Fibroblast of lung (primary cell): ENCODE measurements at places on chromosomes 4 and X.
A peak's percentile ranks its signal among the peaks of the same experiment; 100 is the strongest.

GRCh38 chr4:186347743-186348142 lies 81.8 kb downstream of the F11 start:
- DNase-seq, result no peak

DNA sequence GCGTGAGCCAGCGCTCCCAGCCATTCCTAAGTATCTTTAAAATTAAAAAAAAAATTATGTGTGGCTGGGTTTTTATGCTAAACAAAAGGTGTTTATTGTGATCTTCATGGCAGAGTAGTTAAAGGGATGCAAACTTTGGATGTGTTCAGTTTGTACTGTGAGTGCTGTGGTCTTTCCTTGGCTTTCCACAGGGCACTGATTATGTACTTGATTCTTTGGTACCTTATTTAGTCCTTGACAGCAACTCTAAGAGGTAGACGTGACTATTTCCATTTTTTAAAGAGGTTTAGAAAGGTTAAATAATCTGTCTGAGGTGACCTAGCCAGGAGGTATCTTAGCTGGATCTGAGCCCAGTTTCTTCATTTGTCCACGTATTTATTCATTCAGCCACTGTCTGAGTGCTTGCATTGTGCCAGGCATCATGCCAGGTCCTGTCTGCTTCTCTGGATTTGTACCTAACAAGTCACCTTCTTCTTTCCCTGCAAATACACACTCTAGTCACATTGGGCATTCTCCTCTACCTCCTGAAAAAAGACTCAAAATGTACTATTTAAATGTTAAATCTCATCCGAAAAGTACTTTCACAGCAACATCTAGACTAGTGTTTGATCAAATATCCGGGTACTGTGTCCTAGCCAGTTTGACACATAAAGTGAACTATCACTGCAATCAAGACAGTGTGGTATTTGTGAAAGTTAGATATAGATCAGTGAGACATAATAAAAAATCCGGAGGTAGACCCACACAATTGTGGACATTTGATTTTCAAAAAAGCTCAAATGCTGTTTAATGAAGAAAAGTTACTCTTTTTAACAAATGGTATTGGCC lies 31.5 kb downstream of the WWC2 start:
- no peak for DNase-seq

GRCh38 chrX:3271183-3271833 lies 75.1 kb downstream of the MXRA5 start:
- no peak for DNase-seq

DNA sequence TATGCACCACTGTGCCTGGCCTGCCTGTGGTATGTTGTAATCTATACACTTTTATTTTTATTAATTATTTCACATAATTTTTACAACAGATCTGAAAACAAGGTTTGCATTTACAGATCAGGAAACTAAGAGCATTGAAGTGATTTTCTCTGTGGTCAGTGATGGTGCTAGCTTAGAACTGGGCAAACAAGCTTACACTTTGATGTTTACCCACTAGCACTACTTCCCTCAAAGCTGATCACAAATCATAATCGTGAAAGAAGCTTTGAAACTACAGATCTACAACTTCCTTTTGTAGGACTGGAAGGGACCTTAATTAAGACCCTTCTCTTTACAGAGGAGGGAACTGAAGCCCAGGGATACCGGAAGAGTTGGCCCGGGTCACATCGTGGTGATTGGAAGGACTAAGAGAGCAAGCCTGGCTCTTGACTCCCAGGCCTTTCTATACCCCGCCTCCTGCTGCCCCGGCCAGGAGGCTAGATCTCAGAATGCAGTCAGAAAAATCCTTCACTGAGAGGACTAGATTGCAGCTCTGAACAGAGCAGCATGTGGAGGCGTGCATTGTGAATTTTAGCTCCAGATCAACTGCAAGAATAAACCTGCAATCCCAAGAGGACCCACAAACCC lies 93.7 kb upstream of the ZNF827 start:
- DNase-seq, result no peak

DNA sequence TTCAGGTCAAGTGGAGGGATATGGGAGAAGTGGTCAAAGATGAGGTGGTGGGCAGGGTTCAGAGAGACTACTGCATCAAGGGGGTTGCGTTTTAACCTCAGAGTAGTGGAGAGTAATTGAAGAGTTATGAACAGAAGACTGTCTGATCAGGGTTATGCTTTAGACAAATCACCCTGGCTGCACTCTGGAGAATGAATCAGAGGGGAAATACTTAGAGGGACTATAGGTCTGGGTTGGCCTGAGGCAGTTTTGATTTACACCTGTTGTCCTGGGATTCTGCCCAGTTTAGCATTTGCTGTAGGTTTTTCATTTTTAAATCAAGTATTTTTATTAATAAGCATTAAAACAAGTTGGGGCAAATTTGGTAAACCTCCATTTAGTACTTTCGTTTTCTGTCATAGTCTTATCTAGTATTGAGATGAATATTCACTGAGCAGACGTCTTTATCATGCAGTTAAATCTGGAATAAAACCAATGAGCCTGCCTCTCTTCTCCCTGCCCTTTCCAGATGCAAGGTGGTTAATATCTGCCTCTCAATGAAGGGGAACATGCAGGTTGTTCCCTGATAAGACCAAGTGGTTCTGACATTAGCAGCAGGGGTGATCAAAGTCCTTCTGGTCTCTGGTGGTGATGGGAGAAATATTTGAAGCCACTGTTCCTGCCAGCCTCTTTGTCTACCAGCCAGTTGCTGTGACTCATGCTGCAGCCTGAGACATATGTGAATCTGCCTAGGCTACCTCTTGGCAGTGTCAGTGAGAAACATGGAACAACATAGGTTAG lies 116.0 kb upstream of the RPS6KA3 start:
- DNase-seq, result no peak

DNA sequence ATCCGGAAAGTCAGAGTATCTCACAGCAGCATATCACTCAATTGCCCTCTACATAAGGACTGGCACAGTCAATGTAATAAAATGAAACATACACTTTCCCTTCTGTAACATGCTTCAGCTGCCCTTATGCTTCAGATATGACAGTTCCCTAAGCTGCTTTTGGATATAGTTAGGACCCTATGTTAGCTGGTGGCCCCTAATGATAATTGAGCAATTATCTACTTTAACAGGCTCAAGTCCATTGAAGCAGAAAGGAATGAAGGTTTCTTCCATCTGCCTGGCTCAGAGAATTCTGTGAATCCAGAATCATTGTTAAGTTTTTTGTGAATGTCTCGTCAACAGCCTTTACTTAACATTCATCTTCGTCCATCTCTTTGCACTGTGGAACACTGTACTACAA lies 951.2 kb upstream of the DIAPH2 start:
- no peak for DNase-seq

DNA sequence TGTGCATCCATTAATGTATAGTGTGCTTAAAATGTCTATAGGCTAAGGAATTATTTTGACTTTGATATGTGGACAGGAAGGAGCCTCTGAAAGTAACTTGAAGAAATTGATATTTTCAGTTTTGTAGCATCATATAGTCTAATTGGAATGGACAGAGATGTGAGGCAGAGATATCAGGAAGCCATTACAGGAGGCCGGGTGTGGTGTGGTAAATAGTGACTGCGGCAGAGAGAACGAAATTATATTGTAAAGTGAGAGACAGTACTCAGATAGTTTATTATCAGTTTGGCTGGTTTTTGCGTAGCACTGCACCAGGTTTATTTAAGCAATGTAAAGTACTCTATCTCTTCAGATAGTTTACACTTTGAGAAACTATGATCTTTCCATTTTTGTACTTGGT lies 98.5 kb downstream of the RAP1GDS1 start:
- DNase-seq, result no peak

GRCh38 chr4:159764343-159764952 lies 661.6 kb downstream of the RAPGEF2 start:
- DNase-seq, result peak; percentile 69

- no peak for DNase-seq
Measured at GRCh38 chr4:8871417-8872401, at the start of gene HMX1. Gene HMX1 (minus strand): TSS chr4:8871839. CDS start chr4:8871614, 225 bp downstream.

DNA sequence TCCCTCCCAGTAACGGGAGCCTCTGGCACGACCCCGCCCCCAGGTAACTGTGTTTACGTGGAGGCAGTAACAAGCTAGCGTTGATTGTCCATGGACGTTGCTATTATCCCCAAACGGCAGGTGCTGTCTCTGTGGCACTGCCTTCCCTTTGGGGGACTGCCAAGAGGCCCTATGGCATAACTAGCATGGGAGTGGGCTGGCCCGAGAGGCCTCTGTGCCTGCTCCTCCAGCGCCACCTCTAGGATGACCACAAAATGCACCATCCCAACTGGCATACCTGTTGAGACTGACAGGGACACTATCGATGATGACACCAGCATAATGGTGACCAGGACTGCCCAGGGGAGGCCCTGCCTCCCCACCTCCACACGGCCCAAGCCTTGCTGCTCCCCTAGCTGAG lies 1.5 kb downstream of the SRPK3 start:
- no peak for DNase-seq

- peak; percentile 88 for DNase-seq
Measured at GRCh38 chr4:174080361-174080760, 203.1 kb downstream of the FBXO8 start.
